NCI-H2029 (cell line): ENCODE measurements at places on chromosomes 2 and 18.

- no peak for DNase-seq
Measured at GRCh38 chr2:231711677-231712450, 3.5 kb downstream of the PTMA start.

GRCh38 chr2:101533561-101534148, 58.7 kb upstream of the RFX8 start:
- DNase-seq, result no peak

DNA sequence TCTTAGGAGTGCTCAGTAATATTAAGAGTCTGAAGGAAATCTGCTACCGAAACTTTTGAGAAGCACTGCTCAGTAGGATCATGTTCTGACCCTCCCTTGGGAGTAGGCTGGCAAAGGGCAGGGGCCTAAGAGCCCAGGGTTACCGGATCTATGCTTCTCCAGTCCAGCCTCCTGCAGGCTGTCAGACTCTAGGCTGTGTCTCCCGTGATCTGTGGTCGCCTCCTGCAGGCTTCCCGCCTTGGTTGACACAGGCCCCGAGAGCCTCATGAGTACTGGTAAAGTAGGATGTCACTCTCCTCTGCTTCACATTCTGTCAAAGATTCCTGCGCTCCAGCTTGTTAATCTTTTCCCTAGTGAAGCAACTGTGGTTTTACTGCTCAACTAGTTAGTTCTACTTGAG, 647.8 kb upstream of the RAB6C start:
- no peak for DNase-seq

- no peak for DNase-seq
Measured at GRCh38 chr2:16798472-16798871, 132.8 kb upstream of the CYRIA start.

GRCh38 chr18:59763541-59764136, 66.4 kb upstream of the CCBE1 start:
- DNase-seq, result no peak

GRCh38 chr2:182064019-182064778, 78.5 kb downstream of the PPP1R1C start:
- no peak for DNase-seq

DNA sequence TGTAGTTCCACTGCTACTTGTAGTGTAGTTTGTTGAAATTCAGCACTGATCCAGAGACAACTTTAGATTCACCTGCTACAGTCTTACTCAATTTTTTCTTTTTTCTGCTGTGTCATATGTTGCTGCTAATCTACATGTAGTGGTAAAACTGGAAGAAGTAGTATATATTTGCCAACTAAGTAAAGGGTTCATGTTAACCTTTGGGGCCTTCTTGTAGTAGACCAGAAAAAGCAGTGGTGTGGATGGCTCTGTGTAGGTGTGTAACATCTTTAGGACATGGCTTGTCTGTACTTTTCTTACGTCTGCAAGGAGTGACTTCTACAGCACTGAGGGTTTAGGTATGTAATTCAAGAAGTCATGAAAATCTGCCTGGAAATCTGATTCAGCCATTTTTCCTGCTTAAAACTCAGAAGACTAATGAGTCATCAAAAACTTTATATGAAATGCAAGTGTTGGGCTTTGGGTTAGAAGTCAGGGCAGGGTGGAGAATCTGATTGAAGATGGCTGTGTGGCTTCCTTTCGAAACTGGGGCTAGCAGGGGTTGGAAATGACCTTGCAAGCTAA, 8.4 kb downstream of the PTPRM start:
- DNase-seq, result no peak

DNA sequence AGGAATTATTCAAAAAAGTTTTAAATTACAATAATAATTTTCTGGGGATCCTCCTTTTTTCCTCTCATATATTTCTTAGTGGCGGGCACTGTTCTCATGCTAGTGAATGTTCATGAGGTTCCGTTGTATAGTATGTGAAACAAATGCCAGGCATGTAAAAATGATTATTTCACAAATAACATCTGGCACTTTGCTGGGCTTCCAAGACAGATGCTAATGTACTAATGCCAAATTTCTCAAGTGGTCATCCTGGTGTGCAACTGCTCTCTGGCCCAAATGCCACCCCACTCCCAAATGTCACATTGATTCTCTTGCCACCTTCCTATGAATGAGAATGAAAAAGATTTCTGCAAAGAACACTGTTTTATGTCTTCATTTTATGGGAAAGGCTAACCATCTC, 564.0 kb upstream of the GCFC2 start:
- no peak for DNase-seq

GRCh38 chr2:149218497-149218896, 111.9 kb upstream of the LYPD6 start:
- DNase-seq, result no peak

- no peak for DNase-seq
Measured at GRCh38 chr2:6944555-6944954, 27.3 kb downstream of the RNF144A start.

- no peak for DNase-seq
Measured at GRCh38 chr2:176099728-176100546, at the start of gene HOXD12. Gene HOXD12, plus strand, starts transcription at chr2:176099795. Its CDS starts 7 bp downstream, at chr2:176099802.

- DNase-seq, result no peak
Measured at GRCh38 chr18:11147371-11147951, 1.9 kb downstream of the PIEZO2 start.

DNA sequence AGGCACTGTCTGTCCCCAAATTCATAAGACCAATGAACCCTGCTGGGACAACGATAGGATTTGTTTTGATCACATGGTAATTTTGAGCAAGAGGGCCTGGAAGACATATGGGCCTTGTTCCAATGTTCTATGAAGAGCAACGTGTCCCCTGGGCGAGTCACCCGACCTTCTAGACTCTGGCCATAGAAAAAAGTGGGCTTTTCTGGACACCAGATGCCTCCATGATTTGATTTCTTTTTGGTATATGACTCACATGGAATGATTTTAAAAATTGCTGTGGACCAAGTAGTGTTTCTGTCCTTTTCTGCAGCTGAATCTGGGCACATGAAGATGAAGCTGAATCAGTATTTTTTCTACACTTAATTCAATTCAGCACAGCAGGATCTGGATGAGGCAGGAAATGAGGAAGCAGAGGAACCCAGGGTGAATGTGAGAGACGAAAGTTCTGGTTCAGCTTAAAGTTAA, 104.9 kb downstream of the CDC42EP3 start:
- no peak for DNase-seq

GRCh38 chr2:143548032-143548431, 418.8 kb downstream of the ARHGAP15 start:
- DNase-seq, result no peak

DNA sequence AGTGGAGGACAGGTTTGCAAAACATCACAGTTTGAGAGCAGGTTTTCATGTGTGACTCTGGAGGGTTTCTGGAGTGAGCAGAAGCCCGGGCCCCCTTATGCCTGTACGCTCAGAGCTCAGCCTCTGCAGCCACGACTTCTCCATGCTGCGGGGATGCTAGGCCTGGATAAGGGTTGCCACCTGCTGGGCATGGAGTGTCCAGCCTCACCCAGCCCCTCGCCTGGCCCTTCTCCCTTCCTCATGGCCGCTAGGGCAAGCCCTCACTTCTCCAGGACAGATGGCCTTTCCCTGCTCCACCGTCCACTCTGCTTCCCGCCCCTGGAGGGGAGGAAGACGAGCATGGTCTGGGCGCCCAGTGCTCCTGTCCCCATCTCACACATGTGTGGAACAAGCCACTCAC, 318.7 kb downstream of the GBX2 start:
- no peak for DNase-seq

DNA sequence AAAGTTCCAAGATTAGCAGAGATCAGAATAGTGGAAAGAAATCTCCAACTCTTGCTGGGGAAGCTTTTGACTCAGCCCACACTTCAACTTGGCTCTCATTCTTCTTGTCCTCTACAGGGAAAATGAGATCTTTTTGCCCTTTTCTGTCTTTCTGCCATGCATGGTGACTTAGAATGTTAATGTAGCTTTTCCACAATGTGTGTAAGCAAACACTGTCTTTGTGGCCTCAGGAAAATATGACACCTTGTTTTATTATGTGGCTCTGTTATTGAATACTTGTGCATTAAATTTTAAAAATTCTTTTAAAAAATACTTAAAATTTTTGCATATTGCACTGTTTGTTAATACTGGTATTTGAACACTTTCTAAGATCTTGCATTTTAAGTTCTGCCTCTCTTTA, 65.4 kb upstream of the WDR75 start:
- no peak for DNase-seq

GRCh38 chr2:167860082-167860481, 387.3 kb downstream of the STK39 start:
- no peak for DNase-seq

- DNase-seq, result no peak
Measured at GRCh38 chr2:39385172-39385571, 51.9 kb downstream of the MAP4K3 start.

GRCh38 chr2:8767324-8767723, 70.1 kb downstream of the KIDINS220 start:
- no peak for DNase-seq

DNA sequence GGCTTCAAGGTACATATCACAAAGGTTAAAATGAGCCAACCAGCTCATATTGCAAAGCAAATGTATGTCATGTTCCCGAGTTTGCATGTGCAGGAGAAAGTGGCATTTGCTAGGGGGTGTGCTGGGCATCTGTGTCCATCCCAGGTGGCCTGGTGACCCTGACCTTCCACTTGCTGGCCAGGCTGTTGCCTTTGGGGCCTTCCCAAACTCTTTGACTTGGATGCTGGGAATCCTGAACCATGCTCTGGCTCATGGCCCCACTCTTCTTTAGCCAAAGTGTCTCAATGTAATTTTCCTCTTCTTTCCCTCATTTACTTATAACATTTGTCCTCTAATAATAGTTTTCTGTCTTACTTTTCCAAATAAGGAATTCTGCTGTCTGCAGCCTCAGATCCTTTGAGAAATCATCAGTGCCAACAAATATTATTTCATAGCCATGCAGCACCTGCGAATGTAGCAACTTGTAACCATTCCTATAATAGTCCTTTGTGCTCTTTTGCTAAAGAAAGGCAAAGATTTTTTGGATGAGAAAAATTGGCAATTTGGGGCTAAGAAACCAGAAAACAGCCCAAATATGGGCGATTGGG, 64.2 kb downstream of the MTCL1 start:
- DNase-seq, result no peak

DNA sequence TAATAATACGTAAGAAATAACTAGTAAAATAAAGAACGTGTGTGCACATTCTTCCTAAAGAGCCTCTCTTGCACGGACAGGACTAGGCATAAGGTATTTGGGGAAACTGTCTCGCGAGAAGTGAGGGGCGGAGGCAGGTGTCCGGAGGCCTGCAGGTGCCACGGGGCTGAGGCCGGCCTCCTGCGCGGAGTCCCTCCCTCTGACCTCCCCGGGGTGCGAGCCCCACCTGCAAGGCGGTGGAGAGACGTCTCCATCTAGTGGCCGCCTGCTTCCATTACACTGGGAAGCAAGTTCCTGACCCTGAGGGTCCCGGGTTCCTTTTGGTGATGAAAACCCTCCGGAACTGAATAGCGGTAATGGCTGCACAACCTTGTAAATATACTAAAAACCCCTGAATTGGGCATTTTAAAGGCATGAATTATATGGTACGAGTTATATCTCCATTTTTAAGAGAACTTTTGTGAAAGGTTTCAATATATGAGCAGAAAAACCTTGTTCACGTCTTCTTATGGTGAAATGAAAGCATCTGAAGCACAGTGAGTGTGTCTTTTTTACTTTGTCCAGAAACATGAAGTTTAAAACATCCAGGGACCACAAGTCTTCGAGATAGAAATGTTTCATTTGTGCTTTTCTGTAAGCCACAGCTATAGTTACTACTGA, 35.5 kb upstream of the CTDP1 start:
- peak; percentile 4 for DNase-seq

DNA sequence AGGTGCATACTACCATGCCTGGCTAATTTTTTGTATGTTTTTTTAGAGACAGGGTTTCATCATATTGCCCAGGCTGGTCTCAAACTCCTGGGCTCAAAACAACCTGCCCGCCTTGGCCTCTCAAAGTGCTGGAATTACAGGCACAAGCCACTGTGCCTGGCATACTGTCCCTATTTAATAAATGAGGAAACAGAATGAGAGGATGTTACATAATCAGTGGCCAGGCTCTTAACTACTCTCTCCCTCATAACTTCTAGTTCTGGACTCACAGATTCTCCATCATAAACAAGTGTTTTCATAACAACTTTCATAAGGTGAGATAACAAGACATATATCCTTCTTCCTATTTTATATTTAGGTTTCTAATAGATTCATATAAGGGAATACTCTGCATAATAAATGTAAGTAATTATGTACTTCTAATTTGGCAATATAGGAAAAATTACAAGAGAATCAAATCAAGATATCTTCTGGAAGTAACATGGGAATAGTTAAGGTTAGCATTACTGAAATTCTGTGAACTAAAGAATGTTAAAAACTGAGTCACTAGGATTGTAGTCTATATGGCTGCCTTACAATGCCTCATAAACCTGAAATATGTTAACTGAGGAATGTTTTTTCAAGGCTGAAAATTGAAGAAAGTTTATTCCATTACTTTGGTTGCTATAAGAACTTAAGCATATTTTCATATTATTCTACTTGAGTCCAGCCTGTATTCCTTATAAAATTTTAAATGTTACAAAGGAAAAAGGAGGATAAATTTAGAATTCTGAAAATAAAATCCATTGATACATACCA, 71.3 kb downstream of the SLC25A12 start:
- no peak for DNase-seq

GRCh38 chr2:7020939-7021470, 103.8 kb downstream of the RNF144A start:
- DNase-seq, result no peak
